ENCODE measurements at places on chromosomes 3 and 15. TPM values are rescaled to one million over a fixed set of nuclear protein-coding genes. Genes with fewer than 3 reads are reported as not detected.
A peak's percentile ranks its signal among the peaks of the same experiment; 100 is the strongest.

COMMD4 gene
- total RNA-seq: 107 TPM

GRCh38 chr15:95658799-95659198 is 671.7 kb upstream of the NR2F2 start:
- H3K4me3 ChIP-seq: no peak overlapping the region
- DNase-seq: no peak
- no peaks in the 10 kb centered on the region for H3K27me3 ChIP-seq
- no peaks in the 10 kb centered on the region for H3K4me1 ChIP-seq
- no peak overlapping the region for H3K27ac ChIP-seq

GRCh38 chr3:139203752-139204151 is 140.1 kb upstream of the MRPS22 start:
- H3K27ac ChIP-seq: no peak overlapping the region
- H3K36me3 ChIP-seq: no peaks in the 10 kb centered on the region
- H3K4me1 ChIP-seq: no peaks in the 10 kb centered on the region
- H3K4me3 ChIP-seq: no peak overlapping the region
- H3K27me3 ChIP-seq: no peaks in the 10 kb centered on the region

- H3K27ac ChIP-seq: no peak overlapping the region
- H3K4me1 ChIP-seq: no peaks in the 10 kb centered on the region
- H3K36me3 ChIP-seq: no peaks in the 10 kb centered on the region
- H3K27me3 ChIP-seq: no peaks in the 10 kb centered on the region
Observed at GRCh38 chr3:59339818-59340217, 290.0 kb upstream of the CFAP20DC start.

DNA sequence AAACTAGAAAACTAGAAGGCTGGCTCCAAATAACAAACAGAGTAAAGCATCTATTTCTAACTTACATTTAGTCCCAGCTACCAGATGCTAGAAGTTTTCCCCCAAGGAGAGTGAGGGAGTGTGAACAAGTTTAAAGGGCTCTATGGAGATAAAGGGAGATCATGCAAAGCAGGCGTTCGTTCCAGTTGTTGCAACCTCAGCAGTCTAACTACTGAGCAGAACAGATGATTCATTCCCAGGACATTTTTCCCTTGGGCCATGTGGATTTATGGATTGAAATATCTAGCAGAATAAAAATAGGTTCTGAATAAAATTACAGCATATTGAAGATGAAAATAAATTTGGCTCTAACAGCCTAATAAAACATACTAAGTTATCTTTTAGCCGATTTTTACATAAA is 154.8 kb upstream of the TTC14 start:
- H3K4me1 ChIP-seq: no peaks in the 10 kb centered on the region
- no peak overlapping the region for H3K4me3 ChIP-seq
- H3K27ac ChIP-seq: no peak overlapping the region
- H3K27me3 ChIP-seq: no peaks in the 10 kb centered on the region

DNA sequence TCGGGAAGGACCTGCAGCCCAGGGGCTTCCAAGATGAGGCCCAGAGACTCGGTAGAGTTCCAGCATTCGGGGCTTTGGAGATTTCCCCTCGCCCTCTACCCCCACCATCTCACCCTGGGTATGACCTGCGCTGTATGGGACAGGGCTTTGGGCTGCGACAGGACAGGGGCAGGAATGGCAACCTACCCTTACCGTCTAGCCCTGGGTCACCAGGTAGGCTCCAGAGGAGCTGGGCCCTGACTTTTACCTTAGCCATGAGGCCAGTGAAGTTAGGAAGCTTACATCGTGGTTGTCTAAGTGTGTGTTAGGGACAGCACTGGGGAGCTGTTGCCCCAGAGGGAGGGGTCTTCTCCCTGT is 683 bp downstream of the PPM1M start:
- H3K36me3 ChIP-seq: no peaks in the 10 kb centered on the region
- no peak for DNase-seq
- peak overlapping the region; percentile 72 for H3K4me3 ChIP-seq

DNA sequence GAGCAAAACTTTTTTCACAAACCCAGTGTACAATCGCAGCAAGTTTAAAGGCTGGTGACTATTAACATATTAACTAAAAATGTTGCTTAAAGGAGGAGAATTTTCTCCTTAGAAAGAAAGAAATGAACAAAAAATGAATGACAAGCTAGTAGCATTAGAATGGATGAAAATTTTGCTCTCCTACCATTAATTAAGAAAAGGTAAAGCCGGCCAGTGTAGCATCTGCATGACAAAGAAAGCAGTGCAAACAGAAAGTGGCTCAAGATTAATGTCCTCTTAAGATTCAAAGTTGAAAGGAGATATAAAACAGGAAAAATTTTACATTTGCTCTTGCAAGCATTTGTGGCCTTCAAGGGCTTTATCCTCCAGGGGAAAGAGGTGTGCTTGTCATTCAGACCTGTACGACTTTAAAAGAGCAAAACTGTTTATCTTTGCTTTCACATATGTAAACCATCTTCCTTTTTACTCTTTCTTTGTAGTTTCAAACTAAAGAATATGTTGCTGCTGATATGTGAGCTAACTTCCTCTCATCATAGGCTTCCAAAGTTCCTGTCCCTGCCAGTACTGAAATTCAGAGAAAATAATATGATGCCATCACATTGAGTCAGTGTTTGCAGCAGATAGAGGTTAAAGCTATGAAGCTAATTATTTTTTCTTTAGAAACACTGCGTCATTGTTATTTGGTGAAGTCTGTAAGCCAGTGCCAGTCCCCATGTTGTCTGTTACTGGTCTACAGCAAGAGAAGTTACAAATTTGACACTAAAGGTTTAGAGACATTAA is 439.1 kb upstream of the GRM7 start:
- no peak overlapping the region for H3K4me3 ChIP-seq
- H3K36me3 ChIP-seq: no peaks in the 10 kb centered on the region
- H3K27me3 ChIP-seq: no peaks in the 10 kb centered on the region
- DNase-seq: no peak

TICRR gene
- 8.3 TPM for total RNA-seq

- peak overlapping the region; percentile 77 for H3K4me3 ChIP-seq
- DNase-seq: no peak
- no peaks in the 10 kb centered on the region for H3K36me3 ChIP-seq
- no peaks in the 10 kb centered on the region for H3K27me3 ChIP-seq
- H3K4me1 ChIP-seq: peaks cover 13% of the 10 kb centered on the region
Observed at GRCh38 chr3:129440618-129441190, 680 bp downstream of the IFT122 start.

MITF gene
- total RNA-seq: 9.1 TPM

FANCD2 gene
- total RNA-seq: 6.6 TPM

DNA sequence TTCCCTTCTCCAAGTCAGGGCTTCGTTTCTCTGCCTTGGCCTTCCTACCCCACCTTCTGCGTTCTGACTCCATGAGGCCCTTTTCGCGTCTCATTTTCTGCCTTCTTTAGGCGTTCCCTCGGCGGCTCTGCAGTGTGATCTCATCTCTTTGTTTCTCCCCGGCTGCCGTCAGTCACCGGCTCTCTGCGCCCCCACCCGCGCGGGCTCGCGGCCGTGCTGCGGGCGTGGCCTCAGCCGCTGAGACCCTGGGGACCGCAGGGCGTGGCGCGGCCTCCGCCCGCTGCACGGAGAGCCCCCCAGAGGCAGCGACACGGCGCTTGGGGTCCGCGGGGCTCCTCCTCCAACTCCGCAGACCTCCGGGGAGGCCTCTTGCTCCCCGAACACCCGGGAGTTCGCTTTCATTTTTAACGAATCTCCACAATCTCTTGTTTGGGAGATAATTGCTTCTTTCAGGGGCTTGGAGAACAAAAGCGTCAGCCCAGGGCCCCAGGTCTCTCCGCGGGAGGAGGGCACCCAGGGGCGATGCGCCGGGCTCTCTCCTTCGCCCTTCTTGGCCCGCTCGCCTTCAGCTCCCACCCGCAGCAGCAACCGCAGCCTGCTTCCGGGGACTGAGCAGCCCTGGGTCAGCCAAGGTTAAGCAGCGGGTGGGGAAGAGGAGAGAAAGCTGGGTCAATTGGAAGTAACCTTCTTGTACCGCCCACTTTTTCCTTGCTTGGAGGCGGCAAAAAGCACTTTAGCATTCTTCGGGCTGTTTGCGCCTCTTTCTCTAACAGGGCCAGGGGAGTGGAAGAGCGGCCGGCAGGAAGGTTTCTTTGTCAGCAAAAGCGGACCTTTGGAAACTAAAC is 35.2 kb downstream of the GAP43 start:
- peak overlapping the region; percentile 61 for H3K4me3 ChIP-seq
- peak overlapping the region; percentile 87 for H3K27ac ChIP-seq
- DNase-seq: peak; percentile 68
- no peaks in the 10 kb centered on the region for H3K4me1 ChIP-seq

CMTM8 gene
- 7.1 TPM for total RNA-seq

GRCh38 chr3:39126532-39127071 is 19.1 kb downstream of the TTC21A start:
- peak; percentile 74 for DNase-seq
- no peaks in the 10 kb centered on the region for H3K27me3 ChIP-seq
- peaks cover 10% of the 10 kb centered on the region for H3K4me1 ChIP-seq
- H3K27ac ChIP-seq: no peak overlapping the region

ADPRH gene
- total RNA-seq: 1.5 TPM

DUOX1 gene
- total RNA-seq: not detected

TTLL13 gene
- total RNA-seq: not detected

DNA sequence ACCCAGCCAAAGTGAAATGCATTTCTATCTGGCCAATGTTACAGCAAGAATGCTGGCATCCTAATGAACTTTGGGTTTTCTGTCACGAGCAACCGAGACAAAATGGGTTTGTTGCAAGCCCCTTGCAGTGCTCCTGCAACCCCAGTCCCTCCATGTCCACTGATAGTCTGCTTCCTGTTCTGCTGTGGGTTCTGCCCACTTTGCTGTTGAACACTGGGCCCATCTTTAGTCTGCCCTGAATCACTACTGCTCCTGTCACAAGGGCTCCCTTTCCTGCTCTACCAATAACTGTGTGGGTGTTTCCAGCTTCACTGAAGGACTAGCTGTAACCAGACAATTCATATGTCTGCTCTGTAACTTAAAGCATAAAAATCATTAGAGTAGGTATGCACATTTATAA is 12.7 kb upstream of the OXSR1 start:
- no peaks in the 10 kb centered on the region for H3K36me3 ChIP-seq
- H3K27me3 ChIP-seq: no peaks in the 10 kb centered on the region
- H3K4me1 ChIP-seq: no peaks in the 10 kb centered on the region
- no peak overlapping the region for H3K27ac ChIP-seq
- H3K4me3 ChIP-seq: no peak overlapping the region
- no peak for DNase-seq

DNA sequence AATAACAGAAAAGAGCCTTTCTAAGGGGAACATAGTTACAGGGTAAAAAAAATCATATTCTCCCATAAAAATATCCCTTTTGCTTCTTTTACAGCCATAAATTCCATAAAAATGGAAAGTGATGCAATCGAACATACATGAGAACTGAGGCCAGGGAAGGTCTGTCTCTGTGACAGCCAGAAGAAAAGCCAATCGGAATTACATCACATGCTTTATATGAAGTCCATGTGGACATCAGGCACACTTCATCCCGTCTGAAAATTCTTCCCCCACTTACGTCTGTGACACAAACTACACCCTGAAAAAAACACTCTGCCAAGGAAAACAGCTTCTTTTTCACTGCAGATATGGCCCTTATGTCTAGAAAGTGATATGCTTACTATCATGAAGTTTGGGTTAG is 323.5 kb downstream of the ERC2 start:
- no peaks in the 10 kb centered on the region for H3K36me3 ChIP-seq
- H3K4me1 ChIP-seq: no peaks in the 10 kb centered on the region
- no peak overlapping the region for H3K27ac ChIP-seq
- no peak for DNase-seq
- no peak overlapping the region for H3K4me3 ChIP-seq

DNA sequence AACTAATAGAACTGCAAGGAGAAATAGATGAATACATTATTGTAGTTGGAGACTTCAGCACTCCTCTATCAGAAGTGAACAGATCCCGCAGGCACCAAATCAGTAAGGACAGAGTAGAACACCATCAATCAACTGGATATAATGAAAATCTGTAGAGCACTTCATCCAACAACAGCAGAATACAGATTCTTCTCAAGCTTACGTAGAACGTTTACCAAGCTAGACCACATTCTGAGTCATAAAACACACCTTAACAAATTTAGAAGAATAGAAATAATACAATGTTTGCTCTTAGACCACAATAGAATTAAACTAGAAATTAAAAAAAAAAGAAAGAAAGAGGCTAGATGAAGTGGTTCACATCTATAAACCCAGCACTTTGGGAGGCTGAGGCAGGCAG is 70.7 kb upstream of the NEDD4 start:
- no peaks in the 10 kb centered on the region for H3K4me1 ChIP-seq
- no peaks in the 10 kb centered on the region for H3K27me3 ChIP-seq
- DNase-seq: no peak
- H3K4me3 ChIP-seq: no peak overlapping the region
- H3K36me3 ChIP-seq: no peaks in the 10 kb centered on the region

- DNase-seq: no peak
- no peak overlapping the region for H3K4me3 ChIP-seq
- H3K27ac ChIP-seq: no peak overlapping the region
- no peaks in the 10 kb centered on the region for H3K36me3 ChIP-seq
Observed at GRCh38 chr15:89374086-89374981, 39.7 kb upstream of the POLG start.

EFCC1 gene
- 3.3 TPM for total RNA-seq

DNA sequence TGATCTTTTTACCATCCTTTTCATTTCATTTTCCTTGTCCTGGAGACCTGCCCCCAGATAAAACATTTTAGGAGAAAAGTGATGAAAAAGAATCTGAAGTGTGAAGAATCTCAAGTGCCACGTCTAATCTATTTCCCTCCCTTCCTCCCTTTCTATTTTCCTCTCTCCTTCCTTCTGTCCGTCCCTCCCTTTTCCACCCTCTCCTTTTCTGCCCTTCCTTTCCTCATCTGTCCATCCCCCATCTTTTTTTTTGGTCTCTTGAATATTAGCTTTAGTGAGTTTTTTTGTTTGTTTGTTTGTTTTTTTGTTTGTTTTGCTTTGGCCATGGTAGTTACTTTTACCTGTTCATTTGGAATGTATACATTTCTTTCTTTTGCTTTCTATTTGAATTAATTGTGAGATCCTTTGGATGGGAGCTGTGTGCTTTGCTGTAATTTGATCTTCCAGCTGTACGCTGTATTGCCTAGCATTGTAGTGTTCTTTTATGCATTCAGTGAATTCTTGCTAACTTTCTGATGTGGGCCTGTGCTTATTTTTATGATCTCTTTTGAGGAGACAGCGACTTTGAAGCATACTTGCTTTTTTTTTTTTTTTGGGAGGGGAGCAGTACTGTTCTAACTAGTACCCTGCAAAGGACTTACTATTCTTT is 19.2 kb downstream of the CDIN1 start:
- H3K36me3 ChIP-seq: no peaks in the 10 kb centered on the region
- H3K4me3 ChIP-seq: no peak overlapping the region
- no peaks in the 10 kb centered on the region for H3K27me3 ChIP-seq
- H3K4me1 ChIP-seq: no peaks in the 10 kb centered on the region
- no peak for DNase-seq

BNC1 gene
- not detected for total RNA-seq

DNA sequence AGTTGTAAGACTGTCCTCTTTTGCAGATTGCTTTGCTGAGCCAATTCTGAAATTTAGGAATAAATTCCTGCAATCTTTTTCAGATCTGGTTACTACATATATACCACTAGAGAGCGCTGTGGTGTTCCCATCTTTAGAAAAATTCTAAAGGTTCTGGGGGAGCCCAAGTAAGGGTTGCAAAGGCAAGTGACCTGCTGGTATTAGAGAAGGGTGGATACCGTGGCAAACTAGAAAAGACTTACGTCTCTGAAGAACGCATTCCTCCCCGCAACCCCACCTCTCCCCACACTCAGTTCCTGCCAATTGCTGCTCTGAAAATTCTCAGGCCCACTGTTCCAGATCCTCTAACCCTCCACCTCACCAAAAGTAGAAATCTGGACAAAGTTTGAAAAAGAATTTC is 48.5 kb downstream of the EFHB start:
- H3K4me1 ChIP-seq: no peaks in the 10 kb centered on the region
- no peak for DNase-seq
- no peaks in the 10 kb centered on the region for H3K27me3 ChIP-seq
- no peak overlapping the region for H3K27ac ChIP-seq
